C1 segment of cervical spinal cord (tissue), 14 donors: ENCODE measurements at places on chromosomes 5 and 9.

GRCh38 chr5:8508231-8508630 is 639.3 kb downstream of the MTRR start:
- DNase-seq, result no peak

DNA sequence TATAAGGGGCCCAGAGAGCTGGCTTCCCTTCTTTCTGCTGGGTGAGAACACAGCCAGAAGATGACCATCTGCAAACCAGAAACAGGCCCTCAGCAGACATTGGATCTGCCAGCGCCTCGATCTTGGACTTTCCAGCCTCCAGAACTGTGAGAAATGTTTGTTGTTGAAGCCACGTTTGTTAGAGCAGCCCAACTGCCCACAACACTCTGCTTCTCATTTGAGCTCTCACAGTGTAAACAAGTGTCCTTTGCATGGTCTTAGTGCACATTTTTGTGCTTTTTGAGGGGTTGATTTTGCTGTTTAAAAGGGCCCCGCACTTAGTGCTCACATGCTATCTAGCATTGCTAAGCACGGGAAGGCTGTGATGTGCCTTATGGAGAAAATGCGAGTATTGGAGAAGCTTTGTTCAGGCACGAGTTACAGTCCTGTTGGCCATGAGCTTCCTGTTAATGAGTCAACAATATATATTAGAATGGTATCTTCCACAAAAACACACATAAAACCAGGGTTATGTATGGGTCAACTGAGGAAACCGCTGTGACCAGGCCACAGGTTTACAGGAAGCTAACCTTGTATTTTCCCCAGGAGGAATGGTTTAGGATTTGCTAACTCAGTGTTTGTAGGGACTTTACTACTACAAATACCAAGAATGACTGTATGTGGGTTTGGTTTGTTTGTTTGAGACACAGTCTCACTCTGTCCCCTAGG is 11.9 kb downstream of the CMBL start:
- no peak for DNase-seq

DNA sequence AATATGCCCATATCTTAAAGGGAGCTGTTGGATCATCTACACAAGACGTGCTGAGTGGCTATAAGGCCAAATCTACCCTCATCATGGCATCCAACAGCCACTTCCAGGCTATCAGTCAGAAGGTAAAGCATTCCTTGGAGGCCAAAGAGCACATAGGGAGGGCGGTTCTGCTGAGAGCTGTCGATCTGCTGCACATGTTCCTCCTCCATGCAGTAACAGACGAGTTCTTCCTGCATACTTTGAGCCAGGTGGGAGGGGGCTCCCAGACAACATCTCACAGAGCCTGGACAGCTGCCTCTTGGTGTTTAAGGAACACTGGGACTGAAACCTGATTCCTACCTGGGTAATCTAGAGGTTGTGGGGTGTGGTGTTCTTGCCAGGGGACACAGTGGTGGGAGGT is 93.3 kb upstream of the RAI14 start:
- no peak for DNase-seq

DNA sequence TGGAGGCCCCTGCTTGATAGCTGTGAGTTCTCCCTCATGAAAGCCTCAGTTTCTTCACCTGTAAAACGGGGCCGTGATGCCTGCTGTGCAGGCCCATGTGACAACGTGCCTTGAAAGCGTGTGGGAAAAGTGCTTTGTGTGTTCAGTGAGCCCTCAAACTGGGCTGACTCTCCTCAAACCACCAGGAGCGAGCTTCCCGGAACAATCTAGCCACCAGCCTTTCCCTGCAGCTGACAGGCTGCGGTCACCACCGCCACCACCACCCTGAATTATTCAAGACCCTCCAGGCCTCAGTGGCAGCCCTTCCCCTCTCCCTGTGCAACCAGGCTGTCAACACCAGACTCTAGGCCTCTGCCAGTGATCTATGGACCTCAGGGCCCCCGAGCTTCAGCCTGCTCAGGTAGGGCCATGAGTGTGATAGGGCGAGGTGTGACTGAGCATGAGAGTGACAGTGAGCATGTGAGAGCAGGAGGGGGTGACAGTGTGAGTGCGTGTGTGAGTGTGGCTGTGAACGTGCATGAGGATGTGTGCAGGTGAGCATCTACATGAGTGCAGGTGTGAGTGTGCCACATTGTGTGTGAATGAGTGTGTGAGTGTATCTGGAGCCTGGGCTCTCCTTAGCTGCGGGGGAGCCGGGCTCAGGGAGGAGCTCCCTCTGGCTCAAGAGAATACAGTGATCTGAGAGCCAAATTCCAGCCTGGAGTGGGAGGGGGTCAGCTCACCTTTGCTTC is 53.3 kb upstream of the PSD2 start:
- DNase-seq, result no peak

- DNase-seq, result no peak
Measured at GRCh38 chr5:168790002-168790635, 211.0 kb upstream of the PANK3 start.

DNA sequence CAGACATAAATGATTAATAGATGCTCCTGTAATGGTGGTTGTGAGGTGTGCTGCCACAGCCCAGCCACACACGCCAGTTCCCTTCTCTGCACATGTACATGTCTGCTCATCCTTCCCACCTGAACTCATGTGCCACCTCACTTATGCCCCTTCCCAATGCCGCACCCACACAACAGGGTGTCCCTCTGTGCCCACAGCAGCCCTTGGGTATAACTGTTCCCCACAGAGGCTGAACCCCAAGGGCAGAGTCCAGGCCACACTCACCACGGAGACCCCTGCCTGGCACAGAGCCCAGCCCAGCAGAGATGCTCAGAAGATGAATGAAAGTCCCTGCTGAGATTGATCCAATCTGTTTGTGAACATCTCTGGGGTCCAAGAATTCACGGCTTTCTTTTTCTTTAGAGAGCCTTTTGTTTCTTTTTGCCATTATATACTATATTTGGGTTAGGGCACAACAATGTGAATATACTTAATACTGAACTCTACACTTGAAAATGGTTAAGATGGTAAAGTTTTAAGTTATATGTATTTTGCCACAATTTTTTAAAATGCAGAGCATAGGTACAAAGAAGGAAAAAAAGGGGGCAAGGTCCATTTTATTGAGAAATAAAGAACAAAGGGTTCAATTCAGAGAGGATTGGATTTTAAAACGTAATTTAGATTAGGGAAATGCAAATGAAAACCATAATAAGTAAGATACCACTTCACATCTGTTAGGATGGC is 29.6 kb downstream of the IRF1 start:
- no peak for DNase-seq

GRCh38 chr5:149809931-149810691 is 80.0 kb downstream of the PPARGC1B start:
- DNase-seq, result no peak
